T47D (cell line): ENCODE measurements at places on chromosomes 11 and 22.

- DNase-seq = no peak
Measured at GRCh38 chr22:18954990-18955571, 19.0 kb upstream of the PRODH start.

DNA sequence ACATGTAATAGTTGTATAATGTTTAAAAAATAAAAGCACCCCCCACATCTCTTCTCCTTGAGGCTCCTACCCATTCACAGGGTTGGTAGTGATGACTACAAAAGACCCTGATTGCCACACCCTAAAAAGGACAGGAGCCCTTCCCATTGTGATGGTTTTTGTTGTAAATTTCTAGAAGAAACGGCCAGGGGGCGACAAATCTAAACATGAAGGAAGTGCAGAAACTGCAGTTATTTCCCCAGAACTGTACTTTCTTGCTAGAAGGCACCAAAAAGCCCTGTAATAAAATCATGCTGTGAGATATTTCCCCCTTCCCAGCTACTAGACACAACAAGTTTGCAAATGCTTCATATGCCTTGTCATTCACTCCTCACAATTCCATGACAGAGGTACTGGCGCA is 10.8 kb downstream of the PRR5L start:
- DNase-seq = no peak

- DNase-seq = no peak
Measured at GRCh38 chr11:112345166-112345565, 84.5 kb upstream of the PLET1 start.

- no peak for DNase-seq
Measured at GRCh38 chr11:32253706-32254105, 162.8 kb downstream of the RCN1 start.

DNA sequence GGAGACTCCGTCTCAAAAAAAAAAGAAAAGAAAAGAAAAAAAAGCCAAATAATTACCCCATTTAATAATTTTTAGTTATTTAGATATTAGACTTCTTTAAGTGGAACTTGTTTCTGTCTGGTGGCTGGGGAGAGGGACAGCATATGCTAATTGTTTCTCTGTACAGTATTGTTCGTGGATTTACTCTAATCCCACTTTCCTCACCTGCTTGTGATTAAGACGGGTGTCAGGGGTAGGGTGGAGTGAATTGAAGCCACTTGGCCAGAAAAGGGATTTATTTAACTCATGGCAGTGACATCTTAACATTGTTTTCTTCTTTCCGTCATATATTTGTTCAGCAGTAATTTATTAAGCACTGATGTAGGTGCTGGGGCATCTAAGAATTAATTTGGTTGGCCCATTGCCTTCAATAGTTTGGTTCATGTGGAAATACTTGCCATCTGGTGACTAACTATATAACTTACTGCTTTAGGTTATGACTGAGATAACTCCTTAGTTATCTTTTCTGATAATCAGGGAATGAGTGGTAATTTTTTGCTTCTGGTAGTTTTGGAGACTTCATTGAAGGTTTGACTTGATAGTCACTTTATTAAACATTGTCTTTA is 4.6 kb downstream of the TNRC6B start:
- DNase-seq = no peak

DNA sequence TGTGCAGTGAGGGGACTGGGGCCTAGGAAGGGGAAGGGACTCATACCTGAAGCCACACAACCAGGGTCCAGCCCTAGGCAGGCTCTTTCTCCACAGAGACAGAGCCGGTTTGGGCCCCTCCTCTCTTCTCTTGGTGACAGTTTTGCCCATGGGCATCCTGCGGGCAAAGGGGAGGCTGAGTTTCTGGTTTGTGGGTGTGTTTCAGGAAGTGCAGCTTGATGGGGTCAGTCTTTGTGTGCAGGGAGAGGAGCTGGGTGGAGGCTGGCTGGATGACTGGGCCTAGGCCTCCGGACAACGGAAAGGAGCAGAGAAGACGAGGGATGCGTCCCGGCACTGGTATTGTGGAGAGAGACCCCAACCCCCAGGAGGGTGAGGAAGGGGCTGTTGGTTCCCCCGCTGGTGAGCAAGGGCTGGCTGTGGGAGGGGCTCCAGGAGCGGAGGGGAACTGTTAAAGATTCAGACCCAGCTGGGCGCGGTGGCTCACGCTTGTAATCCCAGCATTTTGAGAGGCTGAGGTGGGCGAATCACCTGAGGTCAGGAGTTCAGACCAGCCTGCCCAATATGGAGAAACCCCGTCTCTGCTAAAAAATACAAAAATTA is 23.4 kb upstream of the CELSR1 start:
- no peak for DNase-seq

DNA sequence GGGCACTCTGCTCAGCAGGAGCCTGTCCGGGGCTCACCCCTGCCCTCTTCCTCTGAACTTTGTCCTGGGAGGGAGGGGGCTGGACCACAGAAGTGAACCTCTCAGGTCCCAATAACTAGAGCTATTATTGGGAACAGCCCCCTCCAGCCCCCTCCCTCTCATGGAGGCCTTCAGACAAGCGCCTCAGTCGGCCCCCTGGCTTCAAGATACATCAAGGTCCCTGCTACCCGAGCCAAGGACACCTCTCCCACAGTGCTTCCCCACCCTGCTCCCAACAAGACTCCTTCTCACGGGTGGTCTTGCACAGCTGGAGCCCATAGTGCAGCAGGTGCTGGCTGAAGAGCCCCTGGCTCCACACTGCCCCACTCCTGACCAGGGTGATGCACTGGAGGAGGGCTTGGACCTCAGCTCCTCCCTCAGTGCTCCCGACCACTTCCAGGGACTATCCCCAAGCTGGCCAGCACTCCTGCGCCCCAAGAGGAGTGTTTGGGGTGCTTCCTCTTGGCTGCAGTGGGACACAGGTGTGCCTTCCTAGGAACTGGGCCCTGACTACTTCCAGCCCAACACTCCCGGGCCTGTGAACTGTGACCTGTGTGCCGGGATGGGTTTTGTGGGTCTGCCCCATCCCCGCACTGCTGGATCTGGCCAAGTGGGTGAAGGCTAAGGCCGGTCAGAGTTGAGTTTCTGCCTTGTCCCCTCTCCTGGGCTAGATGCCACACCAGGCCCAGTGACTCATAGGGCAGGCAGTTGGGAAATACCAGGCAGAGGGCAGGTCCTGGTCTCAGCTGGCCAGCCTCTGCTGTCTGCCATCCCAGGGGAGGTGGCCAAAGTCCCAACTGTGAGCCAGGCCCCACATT is 2.2 kb downstream of the PNPLA2 start:
- DNase-seq = peak; percentile 68

DNA sequence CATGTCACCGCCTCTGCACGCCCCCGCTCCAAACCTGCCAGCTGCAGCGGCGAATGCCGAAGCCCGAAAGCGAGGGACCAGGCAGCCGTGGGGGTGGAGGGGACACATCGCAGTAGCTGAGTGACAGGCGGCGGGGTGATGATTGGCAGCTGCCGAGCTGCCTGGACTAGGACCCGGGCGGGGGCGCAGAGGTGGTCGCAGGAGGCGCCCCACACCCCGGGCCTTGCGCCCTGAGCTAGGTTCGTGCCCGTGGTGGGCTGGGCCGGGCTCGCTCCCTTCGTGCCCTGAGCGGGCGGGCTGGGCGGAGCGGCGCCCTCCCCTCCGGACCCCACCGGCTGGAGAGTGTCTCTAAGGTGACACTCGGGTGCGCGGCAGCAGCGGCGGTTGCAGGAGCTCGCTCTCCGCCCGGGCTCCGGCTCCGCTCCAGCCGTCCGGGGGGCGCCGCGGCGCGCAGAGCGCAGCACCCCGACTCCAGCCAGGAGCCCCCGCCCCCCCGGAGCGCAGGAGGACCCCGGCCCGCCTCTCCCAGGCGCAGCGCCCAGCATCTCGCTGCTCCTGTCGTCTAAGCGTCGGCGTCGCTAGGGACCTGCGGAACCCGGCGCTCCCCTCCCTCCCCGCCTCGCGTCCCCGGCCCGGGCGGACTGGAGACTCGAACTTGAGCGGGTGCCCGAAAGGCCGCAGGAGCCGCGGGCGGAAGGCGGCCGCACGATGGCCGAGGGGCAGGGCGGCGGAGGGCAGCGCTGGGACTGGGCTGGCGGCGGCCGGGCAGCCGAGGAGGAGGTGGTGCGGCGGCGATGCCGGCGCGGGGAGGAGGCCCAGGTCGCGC is 14.5 kb upstream of the DGKZ start:
- DNase-seq = no peak

GRCh38 chr11:66268952-66269905 is 790 bp downstream of the RAB1B start:
- DNase-seq = peak; percentile 60

- DNase-seq = no peak
Measured at GRCh38 chr22:48346311-48346710, 1481.4 kb downstream of the BRD1 start.

DNA sequence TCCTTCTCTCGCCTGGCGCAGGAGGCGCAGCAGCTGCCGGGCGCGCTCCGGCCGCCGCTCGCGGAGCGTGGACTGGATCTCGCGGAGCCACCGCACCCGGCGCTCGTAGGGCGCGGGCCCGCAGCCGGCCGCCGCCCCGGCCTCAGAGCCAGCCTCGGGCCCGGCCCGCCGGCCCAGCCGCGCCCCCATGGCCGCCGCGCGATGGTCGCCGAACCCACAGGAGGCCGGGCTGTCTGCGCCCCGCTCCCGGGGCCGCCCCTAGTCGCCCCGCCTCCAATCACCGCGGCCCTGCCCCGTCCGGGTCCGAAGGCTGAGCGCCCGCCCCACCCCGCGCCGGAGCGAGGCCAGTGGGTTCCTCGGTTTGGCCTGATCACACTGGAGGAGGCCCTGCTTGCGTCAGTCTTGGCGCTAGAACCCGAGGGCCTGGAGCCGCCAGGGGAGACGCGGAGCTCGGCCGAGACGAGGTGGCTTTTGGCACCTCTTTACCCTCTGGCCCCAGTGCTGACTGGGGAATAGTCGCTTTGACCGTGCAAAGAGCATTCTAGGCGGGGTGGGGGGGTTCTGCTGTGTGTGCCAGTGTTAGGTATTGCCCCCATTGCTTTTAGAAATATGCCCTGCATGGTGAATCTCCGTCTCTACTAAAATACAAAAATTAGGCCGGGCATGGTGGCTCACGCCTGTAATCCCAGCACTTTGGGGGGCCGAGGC is at the start of gene LRRC75B:
LRRC75B (minus strand) TSS at position 223 of the 708 bp plus-strand sequence; CDS start at position 189, 34 bp downstream.
- DNase-seq = peak; percentile 91

DNA sequence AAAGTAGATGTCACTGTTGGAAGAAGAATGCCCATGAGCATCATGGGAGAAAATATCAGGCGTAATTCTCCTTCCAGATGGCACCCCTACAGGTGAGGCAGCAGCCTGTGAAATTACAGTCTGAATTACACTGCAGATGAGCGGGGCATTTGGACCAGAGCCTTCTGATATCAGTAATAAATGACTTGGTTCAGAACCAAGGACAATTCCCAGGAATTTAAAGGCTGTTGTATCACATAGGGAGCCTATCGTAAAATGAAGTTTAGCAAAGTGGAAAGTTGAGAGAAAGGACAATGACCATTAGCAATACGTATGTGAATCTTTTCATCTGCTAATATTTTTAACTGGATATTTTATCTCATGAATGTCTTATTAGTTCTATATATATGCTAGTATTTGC is 61.3 kb downstream of the PRMT3 start:
- no peak for DNase-seq

DNA sequence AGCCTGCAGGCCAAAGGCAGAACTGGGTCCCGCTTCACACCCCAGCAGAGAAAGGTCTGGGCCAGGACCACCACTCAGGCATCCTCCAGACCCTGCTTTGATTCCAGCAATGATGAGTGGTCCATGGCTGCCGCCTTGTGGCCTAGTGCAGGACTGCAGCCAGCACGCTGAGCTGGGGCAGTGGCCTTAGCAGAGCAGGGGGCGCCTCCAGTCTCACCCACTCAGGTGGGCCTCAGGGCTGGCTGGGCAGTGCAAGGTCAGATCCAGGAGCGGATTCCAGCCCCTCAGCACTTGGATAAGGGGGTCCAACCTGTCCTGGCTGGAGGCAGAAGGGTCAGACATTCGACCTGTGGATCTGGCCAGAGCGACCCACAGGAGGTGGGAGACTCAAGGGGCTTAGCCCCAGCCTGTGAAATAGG is 9.6 kb upstream of the PDE2A start:
- DNase-seq = peak; percentile 53

GRCh38 chr22:47155131-47155885 is 392.9 kb downstream of the TBC1D22A start:
- DNase-seq = no peak

- peak; percentile 94 for DNase-seq
Measured at GRCh38 chr11:72821920-72822799, 7.9 kb downstream of the ATG16L2 start.

DNA sequence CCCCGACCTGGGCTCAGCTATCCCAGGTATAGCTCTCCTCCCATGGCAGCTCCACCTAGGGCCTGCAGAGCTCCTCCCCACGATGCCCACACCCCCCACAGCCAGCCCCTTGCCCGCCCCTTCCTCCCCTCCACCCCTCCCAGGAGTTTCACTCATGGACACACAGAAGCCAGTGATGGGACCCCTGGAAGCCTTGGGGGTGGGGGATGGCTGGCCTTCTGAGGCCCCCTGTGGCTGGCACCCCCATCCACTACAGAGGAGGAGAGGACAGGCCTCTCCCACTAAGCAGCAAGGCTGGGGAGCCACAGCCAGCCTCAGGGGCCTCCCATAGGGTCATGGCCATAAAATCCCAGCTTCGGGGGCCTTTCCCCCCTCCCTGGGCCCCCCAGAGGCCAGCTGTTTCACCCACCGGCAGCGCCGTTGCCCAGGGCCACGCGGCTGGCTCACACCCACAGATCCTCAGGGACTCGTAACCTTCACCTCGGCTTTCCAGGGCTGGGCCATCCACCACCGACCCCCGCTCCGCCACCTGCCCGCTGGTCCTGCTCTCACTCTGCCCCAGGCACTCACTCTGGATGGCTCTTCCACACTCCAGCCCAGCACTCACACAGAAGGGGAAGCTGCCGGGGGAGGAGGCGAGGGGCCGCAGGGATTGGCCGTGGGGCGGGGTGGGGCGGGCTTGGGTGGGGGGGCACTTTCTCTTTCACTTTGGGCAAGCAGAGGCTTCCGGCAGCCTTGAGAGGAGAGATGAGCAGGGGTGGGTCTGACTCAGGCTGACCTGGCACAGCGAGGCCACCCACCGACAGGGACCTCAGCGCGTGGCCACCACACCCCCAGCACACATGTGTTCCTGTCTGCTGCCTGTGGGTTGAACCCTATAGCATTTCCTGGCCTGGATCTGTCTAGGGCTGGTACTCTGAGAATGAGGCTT is 2.2 kb downstream of the SLC25A22 start:
- DNase-seq = no peak
